Caco-2 (cell line): ENCODE measurements at places on chromosomes 3 and 15. TPM values are rescaled to one million over a fixed set of nuclear protein-coding genes. Genes with fewer than 3 reads are reported as not detected.
A peak's percentile ranks its signal among the peaks of the same experiment; 100 is the strongest.

DNA sequence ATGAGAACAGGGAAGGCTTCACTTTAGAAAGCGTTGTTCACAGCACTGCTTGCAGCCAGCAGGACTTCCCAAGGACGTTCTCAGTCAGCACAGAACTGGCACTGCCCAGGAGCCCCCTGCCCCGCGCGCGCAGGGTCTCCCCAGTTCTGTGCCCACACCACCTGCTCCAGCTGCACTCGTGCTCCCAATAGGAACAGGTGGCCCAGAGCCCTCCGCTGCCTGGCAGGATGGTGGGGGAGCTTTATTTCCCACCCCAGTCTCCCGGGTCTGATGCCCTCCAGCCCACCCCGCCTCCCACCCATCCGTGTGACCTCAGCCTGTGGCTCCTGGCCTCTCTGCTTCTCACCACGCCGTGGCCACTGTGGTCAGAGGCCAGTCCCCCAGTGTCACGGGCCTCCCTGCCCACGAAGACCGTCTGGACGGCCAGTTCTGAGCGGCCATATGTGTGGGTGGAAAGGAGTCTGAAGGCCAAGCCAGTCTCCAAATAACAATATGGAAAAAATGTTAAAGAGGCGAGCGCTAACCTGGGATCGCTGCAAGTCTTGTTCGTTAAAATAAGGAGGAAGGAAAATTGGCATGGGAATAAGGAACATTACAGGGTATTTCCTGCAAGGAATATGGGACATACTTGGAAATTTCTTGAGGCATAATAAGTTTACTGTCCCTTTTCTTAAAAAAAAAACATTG, 54.6 kb upstream of the PCSK6 start:
- DNase-seq = no peak

DNA sequence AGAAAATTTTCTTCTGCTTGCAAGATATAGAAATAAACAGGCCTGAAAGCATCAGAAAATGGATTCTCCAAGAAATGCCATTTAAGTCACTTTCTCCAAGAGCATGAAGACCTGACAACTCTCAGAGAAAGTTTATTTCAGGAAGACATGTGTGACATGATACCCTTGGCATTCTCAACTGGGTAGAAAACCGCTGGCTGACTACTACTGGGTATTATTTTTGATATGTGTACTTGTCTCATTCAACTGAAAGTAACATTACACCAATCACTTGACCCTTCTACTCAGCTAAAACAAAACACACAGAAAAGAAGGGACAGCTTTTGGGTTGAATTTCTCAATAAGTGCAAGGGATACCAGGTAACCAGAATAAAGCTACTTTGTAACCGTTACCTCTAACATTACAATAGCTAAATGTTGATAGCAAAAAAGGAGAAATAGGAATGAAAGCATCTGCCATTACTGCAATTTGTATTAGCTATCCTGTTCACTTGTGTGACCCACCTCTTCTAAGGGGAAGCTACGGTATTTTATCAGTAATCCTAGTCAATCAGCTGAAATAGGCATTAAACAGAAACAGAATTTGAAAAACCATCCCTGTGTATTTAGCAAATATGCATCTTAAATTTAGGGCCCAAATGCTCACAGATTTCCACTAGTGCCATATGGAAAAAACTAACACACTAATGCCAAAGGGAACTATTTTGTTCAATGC, 7.3 kb downstream of the TRA2B start:
- DNase-seq = no peak

- DNase-seq = peak; percentile 11
These were observed 116.6 kb upstream of the TLE3 start for GRCh38 chr15:70214276-70214675.

- DNase-seq = no peak
These were observed 12.8 kb upstream of the LRRC15 start for GRCh38 chr3:194382196-194382891.

DNA sequence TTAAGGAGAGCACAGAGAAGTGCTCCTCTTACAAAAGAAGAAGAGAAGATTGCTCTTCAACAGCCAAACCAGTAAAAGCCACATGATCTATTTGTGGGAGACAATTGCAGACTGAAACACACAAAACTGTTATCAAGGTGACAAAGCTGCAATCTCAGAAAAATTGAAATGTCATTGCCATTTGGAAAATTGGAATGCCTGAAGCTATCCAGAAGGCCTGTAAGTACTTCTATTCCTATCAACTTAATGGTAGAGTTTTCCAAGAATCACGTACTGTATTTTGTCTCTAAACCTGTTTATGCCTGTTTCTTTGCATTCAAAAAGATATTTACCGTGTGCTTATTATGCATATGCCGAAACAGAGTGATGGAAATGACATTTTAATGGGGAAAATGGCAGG, 204.7 kb downstream of the GREM1 start:
- DNase-seq = no peak

- DNase-seq = no peak
These were observed 24.5 kb downstream of the NIPA1 start for GRCh38 chr15:22810853-22811338.

GRCh38 chr15:47866446-47866845, 149.1 kb downstream of the SEMA6D start:
- DNase-seq = no peak

DNA sequence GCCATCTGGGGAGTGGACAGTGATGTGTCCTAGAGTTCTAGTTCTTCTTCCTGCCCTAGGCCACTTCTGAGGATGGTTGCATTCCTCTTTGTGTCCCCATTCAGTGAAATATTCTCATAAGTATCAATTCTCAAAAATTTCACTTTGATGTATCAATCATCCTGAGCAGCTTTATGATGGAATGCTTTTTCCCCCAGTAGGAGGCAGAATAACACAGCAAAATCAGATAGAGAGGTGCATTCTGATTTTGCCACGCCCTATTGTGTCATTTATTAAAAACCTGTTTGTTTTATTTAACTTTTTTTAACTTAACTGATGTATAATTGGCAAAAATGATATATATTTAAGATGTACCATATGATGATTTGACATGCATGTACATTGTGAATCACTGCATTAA, 656.0 kb upstream of the GRM7 start:
- DNase-seq = no peak

DNA sequence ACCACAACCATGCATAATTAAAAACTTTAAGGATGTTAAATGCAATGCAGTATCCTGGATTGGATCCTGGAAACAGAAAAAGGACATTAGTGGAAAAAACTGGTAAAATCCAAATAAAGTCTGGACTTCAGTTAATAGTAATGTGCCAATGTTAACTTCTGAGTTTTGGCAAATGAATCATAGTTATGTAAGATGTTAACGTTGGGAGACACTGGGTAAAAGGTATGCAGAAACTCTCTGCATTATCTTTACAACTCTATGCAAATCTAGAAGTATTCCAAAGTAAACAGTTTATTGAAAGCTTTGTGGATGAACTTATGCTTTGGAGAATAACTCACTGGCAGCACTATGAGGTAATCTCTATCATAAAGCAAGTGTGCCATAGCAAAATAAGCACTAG, 357.4 kb downstream of the RORA start:
- no peak for DNase-seq

PLA1A gene
- total RNA-seq = 0.46 and 0.75 TPM in 2 replicates

GRCh38 chr3:14329116-14329830, 73.1 kb upstream of the SLC6A6 start:
- no peak for DNase-seq

GRCh38 chr3:76245073-76245472, 459.7 kb upstream of the ZNF717 start:
- DNase-seq = no peak

CD86 gene
- total RNA-seq = not detected in 2 replicates

CLEC3B gene
- total RNA-seq = 1.1 TPM in 1 of 2 replicates, not detected in the other

DNA sequence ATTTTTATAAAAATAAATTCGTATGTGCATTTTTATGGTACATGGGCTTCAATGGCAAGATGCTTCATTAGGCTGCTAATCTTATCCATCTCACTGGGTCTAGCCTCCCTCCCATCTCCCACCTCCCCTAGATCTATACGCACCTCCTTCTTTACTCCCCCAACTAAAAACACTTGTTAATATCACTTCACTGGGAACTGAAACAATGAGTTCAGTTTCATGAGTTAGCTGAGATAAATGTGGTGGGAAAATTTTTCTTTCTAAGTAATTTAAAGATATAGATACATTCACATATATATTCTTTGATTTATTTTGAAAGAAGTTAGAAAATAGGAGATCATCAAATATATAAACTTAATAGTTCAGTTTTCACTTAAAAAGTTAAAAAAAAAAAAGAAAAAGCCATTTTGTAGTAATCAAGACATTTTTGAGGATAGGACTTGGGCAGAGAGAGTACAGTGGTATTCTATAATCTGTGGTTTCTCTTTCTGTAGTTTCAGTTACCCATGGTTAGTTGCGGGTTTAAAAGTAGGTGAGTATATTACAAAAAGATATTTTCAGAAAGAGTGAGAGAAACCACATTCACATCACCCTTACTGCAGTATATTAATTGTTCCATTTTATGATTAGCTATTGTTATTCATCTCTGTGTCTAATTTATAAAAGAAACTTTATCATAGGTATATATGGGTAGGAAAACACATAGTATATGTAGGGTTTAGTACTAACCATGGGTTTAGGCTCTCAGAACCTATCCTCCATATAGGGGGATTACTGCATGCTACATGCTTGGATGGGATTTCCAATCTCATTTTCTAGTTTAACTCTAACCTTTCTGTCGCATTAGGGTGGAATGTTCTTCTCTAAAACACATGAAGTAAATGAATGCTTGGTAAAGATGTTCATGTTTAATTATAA, 316.0 kb upstream of the CBLB start:
- no peak for DNase-seq

DNA sequence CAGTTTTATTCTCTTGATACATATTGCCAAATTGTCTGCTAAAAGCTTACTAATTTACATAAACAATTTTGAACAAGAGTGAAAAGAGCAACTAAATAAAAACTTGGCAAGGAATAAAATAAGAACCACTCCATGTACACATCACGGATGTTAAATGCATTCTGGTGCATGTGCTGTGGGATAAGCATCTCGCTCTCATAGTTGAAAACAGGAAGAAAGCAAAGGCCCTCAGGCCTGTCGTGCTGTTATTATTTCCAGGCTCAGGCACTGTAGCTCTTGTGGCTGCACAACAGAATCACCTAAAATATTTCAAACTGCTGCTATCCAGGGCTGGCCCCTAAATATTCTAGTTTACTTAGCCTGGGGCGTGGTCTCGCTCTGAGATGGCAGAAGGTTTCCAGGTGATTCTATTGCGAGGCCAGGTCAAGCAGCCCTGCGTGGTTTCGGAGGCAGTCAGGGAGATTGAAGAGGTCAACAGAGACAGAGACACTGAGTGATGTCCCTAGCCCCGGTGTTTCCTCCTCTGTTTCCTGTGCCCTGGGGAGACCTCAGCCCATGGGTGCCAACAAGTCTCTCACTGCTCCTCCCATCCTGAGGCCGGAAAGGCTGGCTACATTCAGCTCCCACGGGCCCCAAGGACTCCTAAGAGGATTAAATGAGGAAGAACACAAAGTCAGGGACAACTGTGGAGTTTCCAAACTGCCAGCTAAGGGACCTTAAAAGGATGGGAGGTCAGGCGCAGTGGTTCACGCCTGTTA, 18.2 kb upstream of the PDIA5 start:
- no peak for DNase-seq

DNA sequence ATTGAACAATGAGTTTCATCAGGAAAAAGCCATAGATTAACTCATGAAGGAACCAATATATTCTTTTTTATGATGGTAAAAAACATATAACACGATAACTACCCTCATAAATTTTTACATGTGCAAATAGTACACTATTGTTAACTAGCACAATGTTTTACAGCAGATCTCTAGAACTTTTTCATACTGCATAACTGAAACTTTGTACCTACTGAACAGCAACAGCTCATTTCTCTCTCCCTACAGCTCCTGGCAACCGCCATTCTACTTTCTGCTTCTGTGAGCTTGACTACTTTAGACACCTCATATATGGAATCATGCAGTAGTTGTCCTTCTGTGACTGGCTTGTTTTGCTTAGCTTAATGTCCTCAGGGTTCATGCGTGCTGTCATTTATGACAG, 235.4 kb downstream of the NFKBIZ start:
- DNase-seq = no peak

DNA sequence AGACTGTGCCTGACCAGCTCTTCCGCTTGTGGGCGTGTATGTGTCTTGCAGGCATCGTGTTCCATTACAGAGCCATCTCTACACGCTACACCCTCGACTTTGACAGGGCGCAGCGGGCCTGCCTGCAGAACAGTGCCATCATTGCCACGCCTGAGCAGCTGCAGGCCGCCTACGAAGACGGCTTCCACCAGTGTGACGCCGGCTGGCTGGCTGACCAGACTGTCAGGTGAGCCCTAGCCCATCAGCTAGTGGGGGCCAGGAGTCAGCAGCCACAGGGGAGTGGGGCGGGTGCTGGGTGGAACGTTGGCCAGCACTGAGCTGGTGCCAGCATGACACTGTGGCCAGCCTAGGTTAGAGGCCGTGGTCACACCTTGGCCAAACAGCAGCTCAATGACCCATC, 36.7 kb downstream of the ACAN start:
- no peak for DNase-seq

- no peak for DNase-seq
These were observed 36.4 kb downstream of the CFAP100 start for GRCh38 chr3:126431103-126431534.
